ENCODE measurements at places on chromosomes 6 and 20.

DNA sequence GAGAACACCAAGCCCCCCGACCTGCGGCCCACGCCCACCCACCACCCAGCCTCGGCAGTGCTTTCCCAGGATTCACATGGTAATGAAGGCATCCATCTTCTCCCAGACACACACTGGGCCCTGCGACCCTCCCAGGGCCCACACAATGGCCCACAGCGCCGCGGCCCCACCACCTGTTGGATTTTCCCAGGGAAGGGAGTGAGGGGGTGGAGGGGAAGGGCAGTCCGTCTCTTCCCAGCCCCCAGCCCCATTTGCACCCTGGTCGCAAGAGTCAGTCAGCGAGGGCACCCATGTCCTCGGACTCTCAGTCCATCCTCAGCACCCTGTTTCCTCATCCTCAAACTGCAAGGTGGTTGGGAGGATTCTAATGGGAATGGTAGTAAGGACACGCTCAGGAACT, 23.7 kb upstream of the ID1 start:
- DNase-seq, result no peak

DNA sequence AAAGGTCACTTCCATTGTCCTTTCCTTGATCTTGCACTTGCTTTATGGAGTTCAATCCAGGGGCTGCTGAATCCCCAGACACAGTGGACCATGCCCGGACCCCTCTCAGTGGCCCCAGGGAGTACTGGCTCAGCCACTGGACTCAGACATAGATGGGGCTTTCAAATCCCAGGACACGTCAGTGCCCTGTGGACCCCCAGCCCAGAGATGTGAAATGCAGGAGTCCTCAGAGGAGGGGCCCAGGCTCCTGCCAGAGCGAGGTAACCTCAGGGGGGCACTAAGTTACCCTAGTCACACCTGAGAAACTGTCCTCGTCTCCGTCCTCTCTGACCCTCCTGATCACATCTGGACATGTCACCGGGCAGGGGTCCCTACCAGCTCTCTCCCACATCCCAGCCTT, 18.7 kb upstream of the APMAP start:
- no peak for DNase-seq

DNA sequence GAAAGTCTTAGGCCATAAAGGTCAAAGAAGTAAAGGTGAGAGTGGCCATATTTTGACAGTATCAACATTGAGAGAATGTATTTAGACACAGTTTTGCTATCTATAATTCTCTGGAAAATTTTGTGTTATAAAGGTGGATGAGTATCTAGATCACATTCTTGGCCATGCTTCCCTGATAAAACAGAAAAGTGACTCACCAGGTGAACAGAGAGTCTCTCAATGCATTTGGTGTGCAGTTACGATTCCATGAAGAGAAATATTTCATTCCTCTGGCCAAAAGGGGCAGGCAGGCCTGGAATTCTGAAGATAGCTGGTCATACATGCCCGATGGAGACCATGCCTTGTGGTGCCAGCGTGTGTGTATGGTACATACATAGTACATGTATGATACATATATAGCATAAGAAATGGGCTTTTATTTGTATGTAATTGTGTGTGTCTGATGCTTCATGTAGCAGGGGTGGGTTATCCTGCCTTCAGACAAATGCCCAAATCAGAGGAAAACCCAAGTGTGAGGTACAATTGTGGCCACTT, 164.0 kb downstream of the SOBP start:
- no peak for DNase-seq

- DNase-seq, result no peak
These were observed 42.0 kb upstream of the OLIG3 start for GRCh38 chr6:137536104-137536773.

DNA sequence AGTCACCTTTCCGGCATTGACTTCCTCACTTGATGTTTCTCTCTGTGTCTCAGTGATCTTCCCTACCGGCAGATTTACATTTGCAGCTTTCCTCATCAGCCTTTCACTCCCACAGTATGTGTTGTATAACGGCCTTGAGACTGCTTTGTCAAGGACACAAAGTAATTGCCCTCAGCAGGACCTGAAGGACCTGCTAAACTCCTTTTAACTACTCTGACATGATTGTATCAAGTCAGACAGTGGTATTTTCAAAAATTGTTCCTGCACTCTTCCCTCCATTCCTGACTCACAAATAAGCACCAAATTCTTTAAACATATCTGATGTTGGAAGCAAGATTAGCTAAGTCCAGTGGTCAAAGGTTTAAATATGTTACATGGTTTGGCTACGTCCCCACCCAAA, 62.4 kb downstream of the PDE10A start:
- no peak for DNase-seq

GRCh38 chr6:112563368-112563767, 216.2 kb downstream of the RFPL4B start:
- DNase-seq, result no peak

DNA sequence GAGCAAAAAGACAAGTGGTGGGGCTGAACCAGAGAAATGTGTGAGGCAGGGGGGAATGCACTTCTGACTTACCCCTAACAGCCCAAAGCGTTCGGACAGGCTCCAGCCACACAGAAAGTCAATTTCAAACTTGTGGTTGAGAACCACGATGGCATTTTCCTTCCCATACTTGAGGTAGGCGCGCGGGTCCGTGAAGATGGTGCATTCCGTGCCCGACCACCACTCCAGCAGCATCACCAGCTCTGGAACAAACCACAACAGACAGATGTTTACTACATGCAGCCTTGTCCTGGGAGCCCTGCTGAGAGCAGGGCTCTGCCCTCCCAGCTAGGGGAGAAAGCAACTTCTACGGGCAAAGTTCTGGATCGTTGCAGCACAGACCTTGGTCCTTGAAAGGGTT, 107.7 kb downstream of the AGPAT4 start:
- DNase-seq, result no peak
